Activated T-helper 2 cell treated with anti-CD3 and anti-CD28 coated beads, Interferon-gamma antibody, Interleukin-2, Interleukin-4, amounts not matched to agents 10 μg/mL and 5 μg/mL and 100 μg/mL, durations not matched to agents 14 hours and 24 hours and 36 hours (primary cell): ENCODE measurements at places on chromosomes 2 and 18.

DNA sequence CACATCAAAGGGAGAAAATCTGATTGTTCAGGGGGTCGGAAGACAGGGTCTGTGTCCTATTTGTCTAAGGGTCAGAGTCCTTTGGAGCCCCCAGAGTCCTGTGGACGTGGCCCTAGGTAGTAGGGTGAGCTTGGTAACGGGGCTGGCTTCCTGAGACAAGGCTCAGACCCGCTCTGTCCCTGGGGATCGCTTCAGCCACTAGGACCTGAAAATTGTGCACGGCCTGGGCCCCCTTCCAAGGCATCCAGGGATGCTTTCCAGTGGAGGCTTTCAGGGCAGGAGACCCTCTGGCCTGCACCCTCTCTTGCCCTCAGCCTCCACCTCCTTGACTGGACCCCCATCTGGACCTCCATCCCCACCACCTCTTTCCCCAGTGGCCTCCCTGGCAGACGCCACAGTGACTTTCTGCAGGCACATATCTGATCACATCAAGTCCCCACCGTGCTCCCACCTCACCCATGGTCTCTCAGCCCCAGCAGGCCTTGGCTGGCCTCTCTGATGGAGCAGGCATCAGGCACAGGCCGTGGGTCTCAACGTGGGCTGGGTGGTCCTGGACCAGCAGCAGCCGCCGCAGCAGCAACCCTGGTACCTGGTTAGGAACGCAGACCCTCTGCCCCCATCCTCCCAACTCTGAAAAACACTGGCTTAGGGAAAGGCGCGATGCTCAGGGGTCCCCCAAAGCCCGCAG is 3.8 kb downstream of the PROC start:
- DNase-seq = no peak

GRCh38 chr18:61637319-61637718 is 255.5 kb downstream of the RNF152 start:
- DNase-seq = no peak

- DNase-seq = no peak
These were observed 84.2 kb upstream of the PHLPP1 start for GRCh38 chr18:62631173-62631572.

DNA sequence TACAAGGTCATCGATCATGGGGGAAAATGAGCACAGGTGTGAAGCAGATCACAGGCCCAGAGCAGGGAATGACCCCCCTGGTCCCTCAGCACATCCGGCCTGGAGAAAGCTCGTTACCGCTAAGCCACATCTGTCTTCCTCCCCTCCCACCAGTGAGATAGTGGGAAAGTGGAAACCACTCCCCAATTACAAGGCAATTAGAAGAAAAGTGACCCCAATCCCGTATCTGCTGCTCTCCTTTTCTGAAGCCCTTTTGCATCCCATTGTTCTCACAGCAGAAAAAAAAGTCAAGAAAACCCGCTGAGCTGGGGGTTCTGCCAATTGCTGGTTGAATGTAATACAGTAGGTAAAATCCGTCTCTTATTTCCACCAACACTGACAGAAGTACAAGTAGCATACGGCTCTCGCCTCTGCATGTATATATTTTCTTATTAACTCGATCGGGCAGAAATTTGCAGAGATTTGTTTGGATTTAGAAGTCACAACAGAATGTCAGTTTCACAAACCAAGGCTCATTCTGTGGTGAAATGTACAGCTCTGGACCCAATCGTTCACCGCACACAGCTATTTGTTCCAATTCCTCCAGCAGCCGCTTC is 287.0 kb downstream of the TCF4 start:
- no peak for DNase-seq

DNA sequence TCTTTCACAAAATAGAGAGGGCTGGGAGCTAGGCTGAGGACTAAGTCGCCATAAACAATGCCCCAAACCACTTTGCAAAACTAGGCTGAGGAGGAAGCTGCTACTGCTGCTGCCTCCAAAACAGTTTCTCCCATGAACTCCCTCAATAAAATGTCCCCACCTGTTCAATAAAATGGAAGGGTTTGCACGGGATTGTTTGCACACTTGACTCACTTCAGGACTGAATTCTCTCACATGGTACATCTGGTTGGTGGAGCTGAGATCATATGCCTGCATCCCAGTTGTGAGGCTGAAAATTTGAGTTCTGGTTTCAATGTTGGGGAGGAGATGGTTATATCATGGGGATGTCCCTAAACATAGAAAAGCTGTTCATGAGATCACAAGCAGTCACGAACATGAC is 26.5 kb downstream of the NCKAP5 start:
- DNase-seq = no peak
